NCI-H1105 (cell line): ENCODE measurements at places on chromosomes 5 and 9.

- DNase-seq: no peak
Observed at GRCh38 chr9:86242071-86242470, 17.4 kb downstream of the C9orf153 start.

- no peak for DNase-seq
Observed at GRCh38 chr5:127942246-127943060, 141.1 kb upstream of the SLC12A2 start.

DNA sequence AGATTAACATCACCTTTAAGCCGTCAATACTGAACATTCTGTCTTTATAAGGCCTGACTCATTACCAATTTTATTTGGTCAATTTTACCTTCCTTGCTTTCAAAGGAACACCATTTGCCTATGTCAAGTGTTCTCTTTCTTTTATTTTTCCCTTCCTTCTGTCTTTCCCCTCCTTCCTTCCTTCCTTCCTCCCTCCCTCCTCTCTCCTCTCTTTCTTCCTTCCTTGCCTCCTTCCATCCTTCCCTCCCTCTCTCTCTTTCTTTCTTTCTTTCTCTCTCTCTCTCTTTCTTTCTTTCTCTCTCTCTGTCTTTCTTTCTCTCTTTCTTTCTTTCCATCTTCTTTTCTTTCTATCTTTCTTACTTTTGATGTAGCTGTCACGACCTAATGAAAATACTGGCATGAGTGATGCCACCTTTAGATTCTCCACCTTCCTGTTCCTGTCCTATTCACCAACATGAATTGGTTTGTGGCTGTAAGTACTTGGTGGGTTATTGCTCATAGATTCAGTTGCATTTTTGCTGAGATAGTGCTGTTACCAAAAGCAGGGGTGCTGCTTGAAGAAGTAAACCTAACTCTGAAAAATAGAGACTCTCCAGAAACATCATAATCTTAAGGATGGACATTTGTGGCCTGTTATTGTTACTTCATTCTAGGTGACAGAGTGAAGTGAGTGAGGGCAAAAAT, 33.8 kb downstream of the DOCK8 start:
- DNase-seq: no peak

DNA sequence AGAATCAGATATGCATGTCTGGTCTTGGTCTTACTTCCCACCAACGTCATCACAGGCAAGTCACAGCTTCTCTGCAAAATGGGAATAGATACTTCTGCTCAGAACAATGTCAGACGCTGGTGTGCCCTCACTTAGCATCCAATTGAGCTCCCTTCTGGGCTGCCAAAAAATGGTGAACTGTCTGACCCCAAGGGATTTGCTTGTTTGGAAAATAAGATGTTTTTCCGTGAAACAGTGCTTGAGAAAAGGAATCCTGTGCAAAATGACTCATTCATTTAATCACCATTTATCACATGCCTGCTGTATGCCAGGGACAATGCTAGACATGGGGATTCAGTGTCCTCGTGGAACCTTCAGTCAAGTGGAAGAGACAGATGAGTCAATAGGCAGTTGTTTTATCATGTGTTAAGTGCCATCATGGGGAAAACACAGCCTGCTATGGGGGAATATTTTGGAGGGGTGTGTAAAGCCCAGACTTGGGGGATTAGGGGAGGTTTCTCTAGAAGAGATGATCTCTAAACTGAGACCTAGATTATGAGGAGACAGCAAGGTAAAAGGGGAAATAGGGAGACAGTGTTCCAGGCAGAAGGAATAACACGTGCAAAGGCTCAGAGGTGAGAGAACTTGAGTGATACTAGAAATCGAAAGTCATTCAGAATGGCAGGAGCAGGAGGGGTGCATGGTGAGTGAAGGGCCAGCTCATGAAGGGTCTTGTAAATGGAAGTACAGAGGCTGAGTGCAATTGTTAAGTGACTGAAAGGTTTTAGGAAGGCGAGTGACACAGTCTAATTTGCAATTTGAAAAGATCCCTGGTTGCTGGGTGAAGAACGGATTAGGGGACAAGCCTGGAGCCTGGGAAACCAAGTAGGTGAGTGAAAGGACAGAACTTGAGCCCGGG, 3.9 kb downstream of the NIPAL4 start:
- no peak for DNase-seq

DNA sequence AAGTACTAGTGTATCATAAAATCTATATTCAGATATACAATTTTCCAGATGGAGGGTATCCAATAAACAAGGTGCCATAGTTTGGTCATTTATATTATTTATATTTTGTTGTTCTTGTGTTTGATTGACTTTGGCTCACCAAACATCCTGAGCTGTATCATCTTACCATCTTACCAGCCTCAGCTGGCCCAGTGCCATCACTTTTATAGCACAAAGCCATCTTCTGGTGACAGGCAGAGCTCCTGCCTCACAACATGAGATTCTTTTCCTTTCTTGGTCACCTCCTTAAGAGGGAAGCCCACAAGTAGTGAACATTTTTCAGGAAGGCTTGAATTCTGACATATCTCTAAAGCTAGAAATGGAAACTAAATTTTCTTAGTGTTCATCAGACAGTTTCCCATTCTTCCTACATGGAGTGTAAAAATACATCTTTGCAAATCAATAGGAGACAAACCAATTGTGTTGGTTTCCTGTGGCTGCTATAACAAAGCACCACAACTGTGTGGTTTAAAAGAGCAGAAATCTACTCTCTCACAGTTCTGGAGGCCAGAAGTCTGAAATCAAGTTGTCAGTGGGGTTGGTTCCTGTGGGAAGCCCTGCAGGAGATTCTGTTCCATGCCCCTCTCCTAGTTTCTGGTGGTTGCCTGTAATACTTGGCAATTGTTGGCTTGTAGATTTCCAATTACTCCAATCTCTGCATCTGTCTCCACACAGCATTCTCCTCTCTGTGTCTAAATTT, 341.8 kb downstream of the MAN2A1 start:
- no peak for DNase-seq

DNA sequence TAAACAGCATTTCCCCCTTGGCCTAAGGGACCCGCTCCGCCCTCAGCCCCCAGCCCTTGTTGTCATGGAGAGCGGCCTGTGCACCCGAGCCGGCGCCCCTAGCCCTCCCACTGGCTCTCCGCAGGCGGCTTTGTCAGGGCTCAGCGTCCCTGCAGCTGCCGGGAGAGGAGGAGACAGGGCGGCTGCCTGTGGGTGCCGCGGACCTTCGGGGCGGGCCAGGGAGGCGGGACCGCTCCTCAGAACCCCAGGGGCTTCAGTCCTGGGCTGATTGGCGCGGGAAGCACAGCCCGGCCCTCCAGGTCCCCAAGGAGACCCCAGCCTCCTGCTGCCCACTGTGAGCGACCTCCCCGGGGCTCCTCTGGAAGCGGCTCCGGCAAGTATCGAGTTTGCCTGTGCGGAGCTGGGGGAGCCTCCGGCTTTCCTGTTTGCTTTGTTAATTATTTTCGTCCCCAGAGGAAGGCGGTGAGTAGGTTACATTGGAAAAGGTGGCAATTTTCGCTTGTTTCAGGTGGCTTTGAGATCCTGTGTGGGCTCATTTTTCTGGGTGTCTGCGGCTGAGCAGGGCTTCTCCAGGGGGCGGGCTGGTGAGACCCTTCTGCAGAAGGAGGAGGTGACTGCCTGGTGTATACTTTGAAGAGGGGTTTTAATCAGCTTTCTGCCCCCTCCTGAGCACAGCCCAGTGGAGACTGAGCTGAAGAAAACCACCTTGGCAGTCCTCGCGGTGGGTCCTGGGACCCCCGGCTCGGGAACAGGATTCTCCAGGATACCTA, at the start of gene FGD3:
FGD3 (plus strand) TSS at position 256 of the 770 bp plus-strand sequence. CDS start 28,734 bp downstream, outside the sequence.
- DNase-seq: peak; percentile 80

DNA sequence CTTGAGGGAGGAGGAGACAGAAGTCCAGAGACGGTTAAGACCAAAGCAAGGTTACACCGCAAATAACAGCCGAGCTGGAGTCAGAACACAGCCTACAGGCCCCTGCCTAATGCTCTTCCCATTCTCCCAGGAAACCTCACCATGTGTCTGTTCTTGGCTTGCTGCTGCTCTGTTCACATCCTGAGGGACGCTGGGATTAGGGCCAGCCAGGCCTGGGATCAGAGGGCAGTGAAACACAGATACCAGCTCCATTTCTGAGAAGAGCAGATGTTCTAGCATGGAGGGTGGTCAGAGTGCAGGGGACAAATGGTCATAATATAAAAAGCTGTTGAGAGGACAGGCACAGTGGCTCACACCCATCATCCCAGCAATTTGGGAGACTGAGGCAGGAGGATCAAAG, 124.8 kb upstream of the LARP1 start:
- no peak for DNase-seq

DNA sequence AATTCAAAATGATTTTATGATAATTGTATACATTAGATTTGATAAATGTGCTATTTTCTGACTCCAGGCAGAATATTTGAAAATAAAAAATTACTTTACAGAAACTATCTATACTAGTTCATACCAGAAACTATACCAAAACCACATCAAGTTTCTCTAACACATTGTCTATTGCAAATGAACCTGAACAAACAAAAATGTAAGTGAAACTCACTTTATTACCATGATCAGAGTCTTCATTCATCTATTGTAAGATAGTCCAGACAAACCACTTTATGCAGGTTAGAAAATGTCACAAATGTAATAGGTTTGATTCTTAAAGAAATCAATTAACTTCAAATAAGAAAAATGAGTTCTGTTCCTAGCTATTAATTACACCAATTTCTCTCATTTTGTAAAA, 99.4 kb downstream of the OXCT1 start:
- DNase-seq: no peak

- DNase-seq: no peak
Observed at GRCh38 chr9:120918931-120919842, 7.4 kb downstream of the TRAF1 start.

DNA sequence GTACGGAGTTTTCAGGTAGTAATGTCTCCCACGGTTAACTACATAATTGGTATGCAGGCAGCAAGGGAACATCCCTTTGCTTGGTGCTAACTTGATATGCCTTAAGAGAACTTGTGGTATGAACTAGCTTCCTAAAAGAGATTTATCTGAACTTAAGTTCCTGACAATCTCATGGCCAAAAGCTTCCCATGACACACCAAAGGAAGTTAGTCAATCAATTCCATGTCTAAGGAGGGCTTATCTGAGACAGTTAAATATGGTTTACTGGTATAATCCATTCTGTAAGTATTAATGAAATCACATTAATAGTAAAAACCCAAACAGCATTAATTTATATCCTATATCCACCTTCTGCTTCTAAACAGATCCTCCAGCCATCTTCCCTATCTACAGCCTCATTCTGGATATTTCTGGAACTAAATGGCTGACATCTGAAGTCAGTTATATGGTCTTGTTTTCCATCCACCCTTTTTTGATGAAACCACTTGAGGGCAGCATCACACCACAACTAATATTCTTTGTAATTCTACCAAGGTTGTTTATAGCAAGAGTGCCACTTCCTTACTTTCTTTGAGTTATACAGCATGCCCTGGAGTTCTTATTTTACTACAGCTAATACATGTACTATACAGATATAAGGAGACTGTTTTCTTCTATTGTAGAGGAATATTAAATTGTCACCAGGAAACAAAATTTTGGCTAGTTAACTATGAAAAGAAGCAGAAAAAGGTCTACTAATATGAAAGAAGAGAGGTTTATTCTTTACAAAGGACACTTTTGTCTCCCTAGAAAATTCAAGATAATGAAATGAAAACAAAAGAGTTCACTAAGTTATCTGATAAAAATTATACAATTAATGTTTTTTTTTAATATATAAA, 34.7 kb downstream of the SHOC1 start:
- peak; percentile 52 for DNase-seq

- no peak for DNase-seq
Observed at GRCh38 chr9:35406183-35406959, 83.5 kb upstream of the RUSC2 start.
